ENCODE measurements at places on chromosomes 2 and 18.

DNA sequence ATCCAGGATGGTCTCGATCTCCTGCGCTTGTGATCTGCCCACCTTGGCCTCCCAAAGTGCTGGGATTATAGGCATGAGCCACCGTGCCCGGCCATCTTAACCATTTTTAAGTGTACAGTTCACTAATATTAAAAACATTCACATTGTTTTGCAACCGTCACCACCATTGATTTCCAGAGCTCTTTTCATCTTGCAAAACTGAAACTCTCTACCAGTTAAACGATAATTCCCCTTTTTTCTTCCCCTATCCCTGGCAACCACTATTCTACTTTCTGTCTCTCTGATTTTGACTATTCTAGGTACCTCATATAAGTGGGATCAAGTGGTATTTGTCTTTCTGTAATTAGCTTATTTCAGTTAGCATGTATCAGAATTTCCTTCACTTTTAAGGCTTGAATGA is 16.8 kb upstream of the NEUROD1 start:
- DNase-seq = no peak

GRCh38 chr2:223101340-223102039 is 49.5 kb downstream of the KCNE4 start:
- DNase-seq = no peak

GRCh38 chr2:10971888-10972260 is 60.1 kb downstream of the KCNF1 start:
- no peak for DNase-seq

- DNase-seq = no peak
Observed at GRCh38 chr2:73253901-73254300, 19.8 kb downstream of the CCT7 start.

DNA sequence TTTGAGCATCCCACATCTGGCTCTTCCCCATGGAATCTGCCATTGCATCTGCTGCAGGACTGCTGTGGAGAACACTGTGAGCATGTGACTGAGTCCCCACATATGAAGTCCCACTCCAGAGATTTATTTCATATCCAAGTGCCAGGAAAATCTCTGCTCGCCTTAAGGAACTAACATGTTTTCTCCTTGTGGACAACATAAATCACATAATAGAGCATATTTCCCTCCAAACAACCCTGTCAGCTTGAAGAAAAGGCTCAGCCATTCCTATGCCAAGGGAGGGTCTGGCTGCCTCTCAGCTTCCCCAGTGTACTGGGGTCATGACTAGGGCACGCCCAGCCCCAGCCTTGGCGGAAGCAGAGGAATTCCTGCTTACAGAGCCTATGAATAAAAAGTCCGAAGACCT is 193.7 kb downstream of the DNER start:
- DNase-seq = no peak
